ENCODE measurements at places on chromosomes 5 and 9. TPM values are rescaled to one million over a fixed set of nuclear protein-coding genes. Genes with fewer than 3 reads are reported as not detected.

IL5 gene
- not detected for total RNA-seq

ADAMTS13 gene
- 0.75 TPM for total RNA-seq

DNA sequence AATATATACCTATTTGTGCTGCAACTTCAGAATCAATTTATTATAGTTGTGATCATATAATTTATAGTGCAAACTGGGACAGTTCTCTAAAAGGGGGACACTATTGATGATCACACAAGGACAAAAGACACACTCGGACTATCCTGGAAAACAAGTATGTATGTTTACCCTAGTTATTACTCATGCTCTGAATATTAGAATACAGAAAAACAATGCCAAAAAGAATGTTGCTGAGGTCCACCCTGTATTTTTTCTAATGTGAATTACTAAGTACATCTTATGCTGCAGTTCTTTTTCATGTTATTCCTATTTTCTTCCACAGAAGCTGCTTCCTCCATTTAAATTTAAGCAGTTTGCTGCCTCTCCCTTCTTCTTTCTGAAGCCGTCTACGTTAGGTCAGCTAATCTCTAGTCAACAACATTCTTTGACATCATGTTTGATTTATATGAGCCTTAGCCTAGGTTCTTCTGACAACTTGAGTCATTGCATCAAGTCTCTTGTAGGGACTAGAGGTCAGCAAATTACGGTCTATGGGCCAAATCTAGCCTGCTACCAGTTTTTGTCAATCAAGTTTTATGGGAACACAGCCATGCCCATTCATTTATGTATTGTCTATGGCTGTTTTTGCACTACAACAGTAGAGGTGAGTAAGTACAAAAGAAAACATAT, 40.1 kb upstream of the PPP3R2 start:
- no peak for DNase-seq

DNA sequence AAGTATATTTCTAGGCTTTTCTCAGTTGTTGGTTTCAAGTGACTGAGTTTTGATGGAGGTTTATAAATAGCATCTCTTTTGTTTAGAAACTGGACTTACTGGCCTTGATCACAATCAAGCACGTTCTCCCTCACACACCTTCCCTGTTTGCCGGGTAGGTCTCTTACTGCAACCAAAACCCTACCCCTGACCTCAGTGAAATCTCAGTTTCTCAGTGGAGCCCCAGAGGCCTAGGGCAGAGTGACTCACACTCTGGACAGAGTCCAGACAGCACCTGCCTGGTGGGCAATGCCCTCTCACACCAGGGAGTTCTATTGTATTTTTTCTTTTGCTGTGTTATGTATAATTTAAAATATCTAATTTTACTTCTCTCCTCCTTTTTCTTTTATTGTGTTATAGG, 48.4 kb upstream of the EPB41L4B start:
- no peak for DNase-seq

GRCh38 chr5:146529984-146530383, 14.0 kb upstream of the GPR151 start:
- DNase-seq, result no peak

DNA sequence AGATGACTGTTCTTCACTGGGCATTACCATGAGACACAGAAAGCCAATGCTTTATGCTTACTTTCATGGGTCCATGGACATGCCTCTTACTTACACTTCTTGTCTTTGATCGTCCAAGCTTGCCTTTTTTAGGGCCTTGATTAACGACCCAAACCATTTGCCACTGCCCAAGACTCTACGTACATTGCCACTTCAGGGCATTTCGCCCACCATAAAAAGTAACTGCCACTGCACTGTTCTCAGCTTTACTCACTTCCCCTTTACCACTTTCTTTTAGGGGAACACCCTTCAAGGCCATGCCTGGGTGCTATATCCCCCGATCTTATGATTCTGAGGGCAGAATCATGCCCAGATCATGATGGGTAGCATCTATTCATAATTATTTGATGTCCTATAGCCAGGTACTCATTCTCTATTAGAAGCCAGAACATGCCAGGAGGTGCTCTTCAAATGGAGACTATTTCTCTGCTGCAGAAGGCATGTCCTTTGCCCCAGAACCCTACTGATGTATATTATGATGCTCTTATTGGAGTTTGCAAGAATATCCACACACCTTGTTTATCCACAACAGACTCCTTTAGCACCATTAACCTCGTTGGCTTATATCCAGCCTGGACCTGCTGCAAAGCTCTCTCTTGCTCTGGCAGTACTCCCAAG, 64.1 kb upstream of the RAD23B start:
- DNase-seq, result no peak
